ENCODE measurements at places on chromosomes 7 and 10.

DNA sequence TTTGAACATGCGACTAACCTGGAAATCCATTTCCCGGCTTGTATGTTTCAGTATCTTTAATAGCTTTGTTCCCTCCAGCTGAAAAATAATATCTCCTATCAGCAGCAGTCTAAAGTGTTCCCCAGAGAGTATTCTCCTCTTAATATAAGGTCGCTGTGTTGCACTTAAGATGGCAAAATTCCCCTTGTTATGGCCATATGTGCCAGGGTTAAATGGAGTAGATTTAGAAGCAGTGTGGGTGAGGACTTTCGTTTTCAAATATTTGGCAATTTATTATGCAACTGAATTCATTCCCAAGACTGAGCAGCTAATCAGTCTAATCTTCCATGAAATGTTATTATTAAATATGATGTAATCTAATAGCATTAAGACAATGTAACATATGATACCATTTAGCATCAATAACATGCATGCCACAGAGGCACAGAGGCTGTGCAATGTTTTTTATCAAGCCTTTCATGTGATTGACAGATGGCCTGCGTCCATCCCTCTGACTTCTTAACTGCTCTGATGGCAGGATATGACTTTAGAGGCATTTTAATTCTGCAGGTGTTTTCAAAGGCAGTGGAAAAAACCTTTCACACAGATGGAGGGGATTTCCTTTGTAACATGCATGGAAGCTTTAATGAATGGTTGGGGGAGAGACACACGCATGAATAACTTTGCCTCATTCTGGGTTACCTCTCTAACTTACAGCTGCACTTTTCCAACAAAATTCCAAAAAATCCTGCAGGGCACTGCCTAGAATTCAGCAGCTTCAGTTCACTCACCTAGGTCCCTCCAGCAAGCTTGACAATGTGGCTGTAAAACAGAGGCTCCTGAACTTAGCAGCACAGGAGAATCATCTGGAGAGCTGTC, 55.1 kb upstream of the ZPBP start:
- DNase-seq, result no peak

DNA sequence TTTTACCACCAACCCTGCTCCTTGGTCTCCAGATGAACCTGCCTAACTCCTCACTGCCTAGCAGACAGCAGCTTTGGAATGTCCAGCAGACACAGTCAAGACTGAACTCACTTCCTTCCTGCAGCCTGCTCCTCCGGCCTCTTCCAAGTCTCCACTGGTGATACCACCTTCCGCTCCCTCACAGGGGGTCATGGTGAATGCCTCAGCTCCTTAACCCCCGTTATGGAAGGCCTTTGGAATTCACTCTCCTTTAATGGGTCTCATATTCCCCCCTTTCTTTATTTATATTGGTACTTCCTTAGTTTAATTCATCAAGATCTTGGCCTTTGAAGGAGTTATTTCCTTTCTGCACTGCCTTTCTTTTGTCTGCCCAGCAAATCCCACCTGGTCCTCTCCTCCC, 44.9 kb upstream of the ZNF32 start:
- no peak for DNase-seq

- DNase-seq, result no peak
These were observed 17.3 kb downstream of the TRIL start for GRCh38 chr7:28940741-28941384.

- DNase-seq, result no peak
These were observed 30.8 kb downstream of the STRIP2 start for GRCh38 chr7:129465080-129465479.

- no peak for DNase-seq
These were observed 155.2 kb upstream of the BMPER start for GRCh38 chr7:33750177-33750576.

DNA sequence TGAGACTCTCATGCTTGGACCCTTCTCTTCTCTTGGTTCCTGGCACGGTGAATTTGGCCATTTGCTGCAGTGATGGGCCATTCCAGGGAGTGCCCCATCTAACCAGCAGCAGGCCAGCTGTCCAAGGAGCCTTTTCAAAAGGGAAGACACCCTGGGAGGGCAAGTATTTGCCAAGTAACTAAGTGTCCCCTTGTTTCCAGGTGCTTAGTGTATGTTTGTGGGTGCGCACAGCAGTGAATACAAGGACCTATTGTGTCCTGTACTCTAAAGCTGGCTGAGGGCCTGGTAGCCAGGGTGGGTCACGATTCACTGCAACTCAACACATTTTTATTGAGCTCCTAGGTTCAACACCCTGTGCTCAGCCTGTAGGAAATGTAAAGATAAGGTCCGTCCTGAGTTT, 348.8 kb downstream of the RNLS start:
- DNase-seq, result no peak

DNA sequence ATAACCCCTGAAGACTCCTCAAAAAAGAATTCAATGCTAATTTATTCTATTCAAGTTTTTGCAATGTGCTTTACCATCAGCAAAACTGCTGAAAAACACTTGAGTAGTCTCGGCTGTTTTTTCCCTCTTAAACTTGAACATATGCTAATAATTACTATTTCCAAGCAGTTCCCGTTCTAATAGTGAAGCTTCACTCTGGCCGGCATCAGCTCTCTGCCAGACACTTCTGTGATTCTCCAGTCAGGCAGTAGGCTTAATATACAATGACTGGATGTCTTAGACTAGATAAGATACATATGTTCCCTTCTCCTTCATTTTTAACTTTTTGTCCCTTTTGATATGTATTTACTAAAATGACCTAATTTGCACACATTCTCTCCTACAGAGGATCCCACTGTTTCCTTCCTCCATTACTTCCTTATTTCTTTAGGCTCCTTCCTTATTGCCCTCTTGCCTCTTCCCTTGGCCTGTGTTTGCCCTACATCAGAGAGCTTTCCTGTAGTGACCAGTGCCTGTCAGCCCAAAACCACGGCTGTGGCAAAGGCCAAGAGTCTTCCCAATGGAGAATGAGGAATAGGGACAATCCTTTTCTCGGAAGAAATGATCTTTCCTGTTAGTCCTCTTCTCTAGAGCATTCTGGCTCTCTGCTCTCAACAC, 23.5 kb downstream of the HEPACAM2 start:
- DNase-seq, result no peak

- no peak for DNase-seq
These were observed 3.7 kb downstream of the FGF8 start for GRCh38 chr10:101772017-101772894.

DNA sequence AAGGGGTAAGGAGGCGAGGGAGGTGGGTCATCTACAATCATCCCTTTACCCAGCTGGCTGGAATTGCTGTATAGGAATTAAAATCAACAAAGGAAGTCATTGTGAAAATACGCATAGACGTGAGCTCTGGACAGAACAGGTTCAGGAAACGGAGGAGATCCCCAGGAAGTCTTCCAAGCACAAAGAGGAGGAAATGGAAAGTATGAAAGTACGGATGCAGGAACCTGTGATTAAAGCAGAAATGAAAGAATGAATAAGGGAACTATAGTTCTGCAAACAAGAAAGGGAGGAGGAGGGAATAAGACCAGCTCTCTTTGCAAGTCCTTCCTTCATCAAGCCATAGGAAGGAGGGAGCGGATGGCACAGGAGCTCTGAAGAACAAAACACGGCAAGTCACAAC, 61.8 kb downstream of the PYROXD2 start:
- no peak for DNase-seq

- DNase-seq, result no peak
These were observed 159.8 kb downstream of the PIP4K2A start for GRCh38 chr10:22554461-22555182.

DNA sequence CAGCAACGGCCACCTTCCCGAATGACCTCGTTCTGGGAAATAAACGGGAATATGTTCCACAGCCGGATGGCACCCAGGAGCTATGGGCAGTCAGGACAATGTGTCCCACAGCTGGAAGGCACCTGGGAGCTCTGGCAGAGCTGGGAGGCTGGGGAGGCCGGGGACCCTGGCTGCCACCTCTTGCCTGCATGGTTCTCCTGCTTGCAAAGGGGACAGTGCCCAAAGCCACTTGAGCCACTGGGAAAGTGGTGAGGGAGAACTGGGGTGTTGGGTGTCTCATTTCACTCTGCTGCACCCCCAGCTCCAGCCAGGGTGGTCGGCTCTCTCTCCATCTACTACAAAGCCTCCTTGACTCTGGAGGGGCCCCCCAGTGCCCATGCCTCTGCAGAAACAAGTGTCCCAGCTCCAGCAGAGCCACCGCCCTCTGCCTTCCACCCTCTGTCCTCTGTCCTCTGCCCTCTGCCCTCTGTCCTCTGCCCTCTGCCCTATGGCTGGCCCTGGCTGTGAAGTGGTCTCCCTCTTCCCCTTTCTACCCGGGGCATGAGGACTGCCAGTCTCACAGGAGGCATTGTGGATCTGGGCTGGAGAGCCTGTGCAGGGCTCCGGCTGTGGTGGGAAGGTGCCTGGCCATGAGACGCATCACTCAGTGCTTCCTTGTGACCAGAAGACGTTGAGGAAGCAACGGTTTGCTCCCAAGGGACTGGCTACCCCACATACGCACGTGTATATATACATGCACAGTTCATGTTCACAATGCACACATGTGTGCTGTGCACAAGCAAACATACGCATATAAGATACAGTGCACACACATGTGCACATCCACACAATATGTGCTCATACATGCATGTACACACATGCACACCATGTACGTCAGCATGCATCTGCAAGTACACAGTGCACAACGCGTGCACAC, 21.5 kb upstream of the INPP5A start:
- DNase-seq, result no peak

DNA sequence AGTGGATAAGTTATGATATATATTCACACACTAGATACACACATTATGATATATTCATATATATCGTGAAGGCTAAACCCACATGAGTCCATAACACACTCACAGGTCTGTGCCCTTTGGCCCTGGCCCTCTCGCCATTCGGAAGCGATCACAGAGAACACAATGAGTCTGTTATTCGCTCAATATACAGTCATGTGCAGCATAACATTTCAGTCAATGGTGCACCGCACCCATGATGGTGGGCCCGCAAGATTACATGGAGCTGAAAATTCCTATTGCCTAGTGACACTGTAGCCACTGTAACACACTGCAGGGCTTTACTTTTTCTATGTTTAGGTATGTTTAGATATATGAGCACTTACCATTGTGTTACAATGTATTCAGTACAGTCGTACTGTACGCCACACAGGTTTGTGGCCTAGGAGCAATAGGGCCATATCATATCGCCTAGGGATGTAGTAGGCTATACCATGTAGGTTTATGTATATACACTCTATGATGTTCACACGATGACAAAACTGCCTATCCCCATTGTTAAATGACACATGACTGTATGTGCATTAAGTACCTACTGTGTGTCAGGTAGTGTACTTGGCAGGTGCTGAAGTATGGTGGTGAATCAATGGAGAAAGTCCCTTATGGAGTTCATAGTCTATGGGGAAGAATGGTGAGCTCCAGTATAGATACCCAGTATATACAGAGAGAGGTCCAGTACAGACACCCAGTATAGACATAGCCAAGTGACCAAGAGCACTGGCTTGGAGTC, 198.8 kb upstream of the KLF14 start:
- no peak for DNase-seq

GRCh38 chr10:76982671-76983070, 654.9 kb downstream of the KCNMA1 start:
- DNase-seq, result no peak

GRCh38 chr7:127582361-127582760, 3.0 kb downstream of the GCC1 start:
- DNase-seq, result no peak

- DNase-seq, result no peak
These were observed 25.9 kb upstream of the CDK13 start for GRCh38 chr7:39924122-39924521.

DNA sequence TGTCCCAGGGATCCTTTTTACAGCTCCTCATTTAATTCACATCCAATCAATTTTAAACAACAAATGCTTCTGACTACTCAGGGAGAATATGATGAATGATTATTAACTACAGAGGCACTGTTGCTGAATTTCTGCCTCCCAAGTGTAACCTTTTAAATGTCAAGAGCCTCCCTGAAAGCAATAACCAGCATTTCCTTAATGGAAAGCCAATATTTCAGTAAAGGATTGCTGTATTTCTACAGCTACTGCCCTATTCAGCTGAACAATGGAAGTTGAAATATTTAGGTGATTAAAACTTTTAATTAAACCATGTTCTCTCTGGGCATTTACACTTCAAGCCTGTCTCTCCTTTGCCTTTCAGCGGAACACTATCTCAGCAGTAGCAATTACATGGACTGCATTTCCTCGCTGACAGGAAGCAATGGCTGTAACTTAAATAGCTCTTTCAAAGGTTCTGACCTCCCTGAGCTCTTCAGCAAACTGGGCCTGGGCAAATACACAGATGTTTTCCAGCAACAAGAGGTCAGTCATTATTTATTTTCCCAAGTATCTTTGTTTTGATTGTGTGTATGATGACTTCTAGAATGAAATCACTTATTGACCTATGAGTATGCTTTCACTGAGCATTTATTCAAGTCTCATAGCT, 304.7 kb downstream of the BICC1 start:
- no peak for DNase-seq

GRCh38 chr10:35542303-35542702, 62.8 kb upstream of the GJD4 start:
- no peak for DNase-seq

DNA sequence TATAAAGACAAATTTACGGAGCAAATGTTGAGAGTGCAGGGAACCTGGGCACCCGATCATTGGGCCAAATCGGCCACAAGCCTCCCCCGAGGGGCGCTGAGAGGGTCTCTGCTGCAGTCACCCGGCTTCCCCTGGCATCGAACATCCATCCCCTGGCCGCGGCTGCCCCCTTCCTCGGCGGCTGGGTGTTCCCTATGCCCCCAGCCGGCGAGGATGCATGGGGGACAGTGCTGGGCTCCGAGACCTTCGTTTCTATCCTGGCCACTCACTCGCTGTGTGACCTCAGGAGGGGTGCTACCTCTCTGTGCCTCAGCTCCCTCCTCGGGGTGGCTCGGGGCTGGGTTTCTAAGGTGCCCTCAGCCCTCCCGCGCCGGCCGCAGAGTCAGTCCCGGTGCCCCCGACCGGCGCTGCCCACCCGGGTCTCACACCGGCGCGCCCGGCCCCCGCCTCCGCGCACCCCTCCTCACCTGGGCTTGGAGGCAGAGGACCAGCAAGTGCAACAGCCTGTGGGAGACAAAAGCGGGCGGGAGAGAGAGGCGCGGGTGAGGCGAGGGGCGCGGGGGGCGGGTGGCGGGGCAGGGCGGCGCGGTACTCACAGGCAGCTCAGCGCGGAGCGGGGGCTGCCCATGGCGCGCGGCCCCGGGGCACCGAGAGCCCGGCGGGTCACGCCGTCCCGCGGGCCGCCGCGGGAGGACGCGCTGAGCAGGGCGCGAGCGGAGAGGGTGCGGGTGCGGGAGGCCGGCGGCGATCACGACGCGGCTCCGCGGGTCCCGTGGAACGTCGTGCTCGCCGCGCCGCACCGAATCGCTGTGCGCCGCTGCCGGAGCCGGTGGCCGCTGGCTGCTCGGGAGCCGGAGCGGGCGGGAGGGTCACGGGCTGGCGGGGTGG, at the start of gene FGF8:
Gene FGF8 (minus strand): TSS at position 842 of the 888 bp plus-strand sequence. CDS start 214 bp downstream, at position 628.
- DNase-seq, result no peak

DNA sequence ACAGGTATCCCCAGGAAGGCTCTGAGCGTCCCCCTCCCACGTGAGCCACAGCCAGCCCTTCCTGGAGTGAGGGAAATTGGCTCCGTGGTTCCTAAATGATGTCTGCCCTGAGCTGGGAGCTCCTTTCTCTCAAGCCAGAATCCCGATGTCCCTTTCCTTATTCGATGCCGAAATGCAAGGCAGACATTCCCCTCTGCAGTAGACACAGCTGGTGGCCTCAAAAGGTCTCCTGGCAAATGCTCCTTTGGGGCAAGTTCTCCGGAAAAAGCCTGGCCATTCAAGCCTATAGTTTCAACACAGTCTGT, 98.9 kb downstream of the HIP1 start:
- DNase-seq, result no peak

Measured in activated T-helper 1 cell treated with anti-CD3 and anti-CD28 coated beads, Interleukin-2, amount 50 U/mL, for 16 hours (primary cell).